ENCODE measurements at places on chromosomes 2 and 18.

DNA sequence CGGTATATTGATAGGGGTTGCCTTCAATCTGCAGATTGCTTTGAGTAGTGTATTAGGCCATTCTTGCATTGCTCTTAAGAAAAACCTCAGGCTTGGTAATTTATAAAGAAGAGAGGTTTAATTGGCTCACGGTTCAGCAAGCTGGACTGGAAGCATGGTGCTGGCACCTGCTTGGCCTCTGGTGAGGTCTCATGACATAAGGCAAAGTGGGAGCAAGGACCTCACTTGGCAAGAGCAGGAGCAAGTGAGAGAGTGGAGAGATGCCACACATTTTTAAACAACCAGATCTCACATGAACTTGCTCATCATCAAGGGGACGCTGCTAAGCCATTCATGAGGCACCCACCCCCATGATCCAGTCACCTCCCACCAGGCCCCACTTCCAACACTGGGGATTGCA, 4.9 kb downstream of the MAP3K2 start:
- DNase-seq: no peak

DNA sequence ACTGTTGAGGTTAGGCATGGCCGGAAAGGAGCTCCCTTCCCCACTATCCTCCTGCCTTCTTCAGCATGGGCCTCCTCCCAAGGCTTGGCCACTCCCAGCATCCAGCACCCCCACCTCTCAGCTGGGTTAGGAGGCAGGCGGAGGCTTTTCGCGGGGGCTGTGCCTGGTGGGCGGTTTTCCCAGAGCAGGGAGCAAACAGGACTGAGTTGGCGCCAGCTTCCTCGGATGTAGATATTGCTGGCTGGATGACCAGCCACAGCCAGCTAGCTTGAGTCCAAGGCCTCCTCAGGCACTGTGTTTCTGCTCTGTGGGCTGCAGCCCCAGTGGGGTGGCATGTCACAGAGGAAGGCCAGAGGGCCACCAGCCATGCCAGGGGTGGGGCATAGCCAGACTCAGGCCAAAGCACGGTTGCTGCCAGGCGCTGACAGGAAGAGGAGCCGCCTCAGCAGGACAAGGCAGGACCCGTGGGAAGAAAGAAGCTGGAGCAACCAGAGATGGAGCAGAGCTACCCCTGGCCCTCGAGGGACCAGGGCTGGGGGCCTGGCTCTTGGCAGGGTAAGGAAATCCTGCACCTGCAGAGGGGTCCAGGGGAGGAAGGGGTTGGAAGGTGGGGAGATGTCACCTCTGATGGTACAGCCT, at the start of gene TCF23:
Gene TCF23 (plus strand): TSS at position 204 of the 639 bp plus-strand sequence. CDS start 130 bp downstream, at position 334.
- no peak for DNase-seq

DNA sequence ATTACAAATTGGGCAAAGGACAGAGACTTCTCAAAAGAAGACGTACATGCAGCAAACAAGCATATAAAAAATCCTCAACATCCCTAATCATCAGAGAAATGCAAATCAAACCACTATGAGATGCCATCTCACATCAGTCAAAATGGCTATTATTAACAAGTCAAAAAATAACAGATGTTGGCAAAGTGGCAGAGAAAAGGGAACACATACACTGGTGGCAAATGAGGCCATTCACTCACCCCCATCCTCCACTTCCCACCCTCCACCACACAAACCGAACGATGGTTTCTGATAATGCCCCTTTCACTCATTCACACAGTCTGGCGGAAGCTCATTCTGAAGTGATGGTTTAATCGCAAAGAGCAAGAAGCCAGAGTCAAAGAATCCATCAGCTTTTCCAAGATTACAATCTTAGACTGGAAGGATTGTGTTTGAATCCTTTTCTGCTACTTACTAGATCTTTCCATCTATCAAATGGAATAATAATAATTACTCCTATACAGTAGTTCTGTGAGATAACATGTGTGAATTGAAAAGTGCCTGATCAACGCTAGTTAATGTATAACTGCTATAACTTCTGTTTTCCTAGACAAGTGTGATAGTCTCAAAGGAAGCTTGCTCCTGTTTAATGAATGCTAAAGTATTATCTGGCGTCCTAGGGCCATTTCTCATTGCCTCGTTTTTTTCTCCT, 16.9 kb upstream of the CD28 start:
- peak; percentile 22 for DNase-seq

GRCh38 chr2:44290261-44290660, 15.0 kb downstream of the SLC3A1 start:
- no peak for DNase-seq

GRCh38 chr2:72562451-72563153, 263.2 kb downstream of the EXOC6B start:
- DNase-seq: no peak

DNA sequence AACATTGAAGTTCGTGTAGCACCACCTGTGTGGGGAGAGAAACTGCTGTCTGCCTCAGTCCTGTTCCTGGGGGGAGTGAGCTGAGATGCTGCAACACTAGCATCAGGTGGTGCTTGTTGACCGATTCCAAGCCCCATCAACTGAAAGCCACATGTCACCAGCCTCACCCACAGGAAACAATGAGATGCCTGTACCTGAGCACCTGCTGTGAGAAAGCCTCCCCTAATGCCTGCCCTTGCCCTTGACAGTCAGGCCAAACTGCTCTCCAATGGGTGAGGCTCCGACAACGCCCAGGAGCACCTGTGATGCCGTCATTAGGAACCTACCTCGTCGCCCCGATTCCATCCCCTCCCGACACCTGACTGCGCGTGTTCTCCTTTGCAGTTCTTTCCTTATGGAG, 104.6 kb downstream of the SMC6 start:
- DNase-seq: no peak

DNA sequence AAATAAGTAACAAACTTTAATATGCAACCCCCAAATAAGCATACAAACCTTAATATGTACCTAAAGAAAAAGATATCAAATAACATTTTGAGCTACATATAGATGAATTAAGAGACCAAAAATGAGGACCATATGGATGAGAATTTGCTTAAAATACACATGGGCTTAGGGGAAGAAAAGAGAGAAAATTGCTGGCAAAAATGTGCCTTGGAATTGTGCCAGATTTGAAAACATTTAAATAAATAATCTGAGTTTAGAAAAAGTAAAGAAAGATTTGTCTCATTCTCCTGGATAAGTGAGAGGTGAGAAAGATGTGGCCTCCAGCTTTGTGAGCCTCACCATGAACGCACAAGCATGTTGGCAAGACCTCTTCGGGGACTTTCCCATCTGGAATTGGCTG, 372.6 kb downstream of the SOX11 start:
- no peak for DNase-seq

- DNase-seq: no peak
These were observed 69.6 kb downstream of the ACVR1 start for GRCh38 chr2:157806426-157807077.

DNA sequence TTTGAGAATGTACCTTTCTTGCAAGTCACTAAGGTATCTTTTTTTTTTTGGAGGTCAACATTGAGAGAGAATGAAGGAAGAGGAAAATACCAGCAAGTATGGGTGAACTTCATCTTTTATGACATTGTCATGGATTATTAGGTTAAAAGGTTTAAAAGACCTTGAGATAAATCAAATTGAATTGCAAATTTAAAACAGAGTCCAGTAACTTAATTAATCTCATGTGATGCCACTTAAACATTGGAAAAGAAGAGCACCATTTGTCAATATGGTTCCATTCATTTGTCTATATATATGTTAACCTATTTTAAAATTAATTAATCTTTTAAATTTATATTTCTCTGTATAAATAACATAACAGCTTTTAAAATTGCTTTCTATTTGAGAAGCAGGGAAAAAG, 83.8 kb downstream of the PPP1R1C start:
- no peak for DNase-seq

DNA sequence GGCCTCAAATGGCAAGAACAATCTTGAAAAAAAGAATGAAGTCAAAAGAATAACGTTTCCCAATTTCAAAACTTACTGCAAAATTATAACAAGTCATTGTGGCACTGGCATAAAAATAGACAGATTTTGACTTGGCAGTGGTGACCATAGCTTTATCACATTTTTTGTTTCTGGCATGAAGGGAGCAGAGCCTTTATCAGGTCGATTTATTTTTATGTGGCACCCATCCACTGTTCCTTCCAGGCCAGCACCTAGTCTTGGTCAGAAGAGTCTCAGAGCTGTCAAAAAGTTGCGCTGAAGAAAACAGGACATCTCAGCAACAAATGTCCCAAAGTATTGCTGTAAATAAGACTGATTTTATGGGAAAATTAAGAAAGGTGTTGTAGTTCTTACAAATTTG, 92.4 kb downstream of the TRABD2A start:
- no peak for DNase-seq

DNA sequence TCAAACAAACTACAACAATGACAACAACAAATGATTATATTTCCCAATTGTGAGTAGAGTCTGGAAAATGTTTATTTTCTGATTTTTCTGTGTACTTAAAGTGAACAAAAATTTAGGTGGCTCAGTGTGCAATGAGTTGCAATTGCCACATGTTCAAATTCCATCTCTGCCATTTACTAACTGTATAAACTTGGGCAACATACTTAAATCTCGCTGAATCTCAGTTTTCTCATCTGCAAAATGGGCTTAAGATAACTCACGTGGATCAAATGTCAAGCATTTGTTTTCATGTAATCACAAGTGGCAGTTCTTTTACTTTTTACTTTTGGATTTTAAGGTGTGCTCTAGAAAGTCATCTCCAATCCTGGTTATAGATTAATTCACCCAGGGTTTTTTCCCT, 416.8 kb upstream of the HNRNPA3 start:
- no peak for DNase-seq

- DNase-seq: no peak
These were observed 9.7 kb downstream of the PMAIP1 start for GRCh38 chr18:59909289-59910036.

GRCh38 chr2:16196687-16197503, 256.5 kb downstream of the MYCN start:
- DNase-seq: no peak

DNA sequence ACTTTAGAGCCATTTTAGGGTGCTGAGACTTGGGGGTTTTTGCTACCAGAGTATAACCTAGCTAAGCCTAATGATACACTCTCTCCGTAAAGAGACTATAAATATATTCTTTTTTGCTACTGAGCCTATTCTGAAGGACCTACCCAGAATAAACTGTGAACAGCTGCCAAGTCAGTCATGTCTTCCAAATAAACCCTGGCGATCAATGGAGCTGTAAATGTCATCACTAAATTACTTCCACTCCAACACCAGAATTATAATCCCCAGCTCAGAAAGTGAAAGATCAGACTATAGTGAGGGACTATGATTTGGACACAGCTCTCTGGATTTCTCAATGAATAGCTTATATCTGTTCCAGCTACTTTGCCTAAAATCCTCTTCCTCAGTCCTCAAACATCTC, 178.9 kb downstream of the METTL4 start:
- DNase-seq: no peak

DNA sequence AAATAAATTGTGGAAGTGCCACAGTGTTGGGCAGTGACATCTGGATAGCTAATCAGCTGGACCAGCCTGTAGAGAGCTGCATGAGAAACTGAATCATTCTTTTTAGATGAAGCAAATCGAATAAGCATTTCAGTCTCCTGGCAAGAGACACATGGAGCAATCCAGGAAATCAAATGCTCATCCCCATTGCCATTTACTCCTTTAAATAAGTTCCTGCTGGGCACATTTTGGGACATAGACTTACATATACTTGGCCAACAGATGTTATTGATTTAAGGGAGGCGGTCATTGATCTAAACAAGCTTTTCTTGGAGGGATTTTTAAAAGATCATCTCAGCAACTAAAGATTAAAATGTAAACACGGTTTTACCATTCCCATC, 307.1 kb downstream of the STK39 start:
- no peak for DNase-seq

DNA sequence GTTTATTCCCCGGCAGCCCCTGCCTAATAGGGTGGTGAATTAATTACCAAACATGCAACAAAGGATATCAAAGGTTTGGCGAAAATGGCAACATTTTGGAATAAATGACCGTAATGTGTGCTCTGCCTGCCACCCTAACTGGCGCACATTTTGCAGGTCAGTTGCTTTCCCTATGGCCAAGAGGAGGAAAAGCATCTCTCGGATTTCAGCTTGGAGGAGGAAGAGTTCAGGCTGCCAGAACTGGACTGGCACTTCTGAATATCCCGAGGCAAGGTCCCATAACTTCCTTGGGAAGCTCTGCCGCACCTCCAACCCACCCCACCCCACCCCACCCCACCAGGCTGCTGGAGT, 37.1 kb downstream of the SLC25A52 start:
- DNase-seq: no peak

GRCh38 chr18:75896865-75897264, 469.4 kb upstream of the SMIM21 start:
- no peak for DNase-seq

All from stimulated activated CD8-positive, alpha-beta memory T cell treated with anti-CD3 and anti-CD28 coated beads, Interleukin-7, amount 100 ng/mL, for 1 hour (primary cell).